Testis (tissue), 5 donors: ENCODE measurements at places on chromosomes 7 and 10. TPM values are rescaled to one million over a fixed set of nuclear protein-coding genes. Genes with fewer than 3 reads are reported as not detected.

Gene OR2A14
- total RNA-seq = not detected

- no peak for DNase-seq
- H3K36me3 ChIP-seq = no peaks in the 10 kb centered on the region
- no peaks in the 10 kb centered on the region for H3K4me1 ChIP-seq
- no peak overlapping the region for H3K27ac ChIP-seq
- no peaks in the 10 kb centered on the region for H3K27me3 ChIP-seq
Measured at GRCh38 chr10:97149079-97149531, 36.7 kb downstream of the SLIT1 start.

Gene NOLC1
- total RNA-seq = 53.7 TPM

DNA sequence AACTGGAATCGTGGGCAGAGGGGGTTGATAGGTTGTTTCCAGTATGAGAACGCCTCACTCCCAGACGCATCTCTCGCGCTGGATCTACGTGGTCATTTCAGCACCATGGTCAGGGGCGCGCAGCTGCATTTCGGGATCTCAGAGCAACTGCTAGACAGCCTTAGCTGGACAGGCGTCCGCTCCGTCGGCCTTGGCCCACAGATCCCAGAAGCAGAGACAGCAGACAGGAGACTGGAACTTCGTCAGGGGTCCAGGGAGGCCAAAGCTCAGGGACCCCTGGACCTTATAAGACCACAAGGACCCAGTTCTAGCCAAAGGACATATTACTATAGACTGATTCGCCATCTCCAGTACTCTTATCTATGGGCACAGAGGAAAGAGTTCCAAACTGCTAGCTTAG, 5.3 kb downstream of the NEUROG3 start:
- no peaks in the 10 kb centered on the region for H3K36me3 ChIP-seq
- DNase-seq = peak; percentile 72
- peaks cover 7% of the 10 kb centered on the region for H3K4me1 ChIP-seq
- peaks cover 3% of the 10 kb centered on the region for H3K27me3 ChIP-seq

- no peak for DNase-seq
- no peaks in the 10 kb centered on the region for H3K27me3 ChIP-seq
- H3K4me3 ChIP-seq = no peak overlapping the region
- no peaks in the 10 kb centered on the region for H3K36me3 ChIP-seq
- peaks cover 3% of the 10 kb centered on the region for H3K4me1 ChIP-seq
Measured at GRCh38 chr7:81414411-81414810, 355.4 kb downstream of the HGF start.

Gene FGFBP3
- 1.4 TPM for total RNA-seq

GRCh38 chr7:124444696-124445480, 320.7 kb downstream of the GPR37 start:
- no peaks in the 10 kb centered on the region for H3K4me1 ChIP-seq
- H3K27me3 ChIP-seq = no peaks in the 10 kb centered on the region
- no peak overlapping the region for H3K27ac ChIP-seq
- no peaks in the 10 kb centered on the region for H3K36me3 ChIP-seq
- H3K4me3 ChIP-seq = no peak overlapping the region
- no peak for DNase-seq

DNA sequence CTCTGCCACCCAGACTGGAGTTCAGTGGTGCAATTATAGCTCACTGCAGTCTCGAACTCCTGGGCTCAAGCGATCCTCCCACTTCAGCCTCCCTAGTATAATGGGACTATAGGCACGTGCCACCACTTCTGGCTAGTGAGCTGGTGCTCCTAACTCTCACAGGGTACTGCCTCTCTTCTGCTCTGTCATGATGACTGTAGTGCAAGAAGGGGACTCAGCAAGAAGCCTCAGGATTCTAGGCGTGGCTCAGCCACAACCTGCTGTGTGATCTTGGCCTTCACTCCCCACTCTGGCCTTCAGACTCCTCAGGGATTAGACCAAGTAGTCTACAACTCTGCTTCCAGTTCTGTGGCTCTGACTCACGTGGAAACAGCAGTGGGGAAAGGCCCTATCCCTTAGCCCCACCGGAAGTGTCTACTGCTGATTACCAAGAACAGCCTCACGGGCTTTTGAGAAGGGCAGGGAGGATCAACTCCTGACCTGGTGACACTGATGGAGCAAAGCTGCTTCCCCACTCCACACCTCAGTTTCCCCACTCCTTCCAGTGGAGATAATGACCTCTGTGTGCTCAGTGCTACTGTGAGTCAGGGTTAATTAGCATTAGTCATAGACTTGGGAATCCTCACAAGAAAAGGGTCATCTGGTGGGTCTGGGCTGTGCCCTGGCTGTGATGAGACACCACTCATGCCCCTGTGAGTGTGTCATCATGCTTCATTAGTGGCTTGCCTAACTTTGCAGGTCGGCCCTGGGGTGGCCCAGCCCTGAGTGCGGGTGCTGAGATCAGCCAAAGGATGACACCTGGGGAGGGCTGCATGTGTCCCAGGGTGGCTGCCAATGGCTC, 41.1 kb downstream of the ZC3HC1 start:
- H3K36me3 ChIP-seq = no peaks in the 10 kb centered on the region
- no peaks in the 10 kb centered on the region for H3K27me3 ChIP-seq
- DNase-seq = no peak
- peak overlapping the region; percentile 11 for H3K27ac ChIP-seq

Gene TMEM273
- 5.3 TPM for total RNA-seq

Gene ABCA13
- total RNA-seq = 7.3 TPM

Gene LEP
- total RNA-seq = 0.31 TPM

GRCh38 chr10:116809483-116810119, 39.7 kb upstream of the ENO4 start:
- H3K27ac ChIP-seq = no peak overlapping the region
- no peaks in the 10 kb centered on the region for H3K36me3 ChIP-seq
- H3K27me3 ChIP-seq = no peaks in the 10 kb centered on the region
- H3K4me3 ChIP-seq = peak overlapping the region; percentile 10

GRCh38 chr7:27560706-27561235, 101.9 kb downstream of the HIBADH start:
- no peaks in the 10 kb centered on the region for H3K4me1 ChIP-seq
- DNase-seq = no peak

DNA sequence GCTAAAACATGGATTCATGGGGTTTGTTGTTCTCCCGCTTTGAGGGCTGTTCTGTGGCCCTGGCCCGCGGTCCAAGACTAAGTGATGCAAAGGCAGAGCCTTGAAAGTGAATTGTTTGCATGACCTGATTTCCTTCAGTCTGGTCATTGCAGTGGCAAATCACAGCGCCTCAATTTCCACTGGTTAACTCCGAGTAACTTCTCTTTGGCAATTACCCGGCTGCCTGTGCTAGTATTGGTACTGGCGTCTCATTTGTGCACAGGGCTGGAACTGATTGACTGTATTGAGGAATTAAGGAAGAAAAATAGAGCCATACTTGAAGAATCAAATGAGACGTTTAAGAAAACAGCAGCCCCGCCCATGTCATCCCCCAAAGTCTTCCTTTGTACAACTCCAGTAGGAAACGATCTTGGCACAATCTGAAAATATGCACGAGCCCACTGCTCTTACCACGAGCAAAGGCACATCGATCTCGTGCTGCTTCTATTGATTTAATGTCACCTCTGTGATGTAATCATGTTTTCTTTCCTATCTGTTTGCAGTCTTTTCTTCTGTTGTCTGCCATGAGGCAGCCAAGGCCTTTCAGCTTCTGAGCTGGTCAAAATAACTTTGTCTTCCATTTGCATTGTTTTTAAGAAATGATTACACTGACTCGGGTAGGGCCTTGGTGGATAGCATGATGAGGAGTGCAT, 60.6 kb upstream of the SHH start:
- no peak for DNase-seq
- no peak overlapping the region for H3K4me3 ChIP-seq
- H3K36me3 ChIP-seq = no peaks in the 10 kb centered on the region

DNA sequence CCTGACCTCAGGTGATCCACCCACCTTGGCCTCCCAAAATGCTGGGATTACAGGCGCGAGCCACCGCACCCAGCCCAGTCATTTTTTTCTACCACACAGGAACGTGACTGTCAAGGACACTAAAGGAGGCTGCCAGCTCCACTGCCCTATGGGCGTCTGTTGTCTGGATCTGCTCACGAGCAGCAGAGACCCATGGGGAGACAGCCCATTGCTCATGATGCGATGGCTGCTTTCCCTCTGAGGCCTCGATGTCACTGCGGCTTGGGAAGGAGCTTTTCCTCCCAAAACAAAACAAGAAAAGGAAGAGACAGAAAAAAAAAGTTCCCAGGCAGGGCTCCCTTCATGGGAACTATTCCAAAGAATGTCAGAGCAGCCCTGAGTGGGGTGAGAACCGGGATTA, 70.5 kb downstream of the DENND2A start:
- H3K27me3 ChIP-seq = no peaks in the 10 kb centered on the region
- no peaks in the 10 kb centered on the region for H3K36me3 ChIP-seq
- no peaks in the 10 kb centered on the region for H3K4me1 ChIP-seq
- no peak for DNase-seq
- H3K4me3 ChIP-seq = no peak overlapping the region

GRCh38 chr10:6037422-6037821, 24.7 kb downstream of the IL2RA start:
- H3K4me1 ChIP-seq = no peaks in the 10 kb centered on the region
- H3K27me3 ChIP-seq = no peaks in the 10 kb centered on the region
- no peak for DNase-seq
- H3K27ac ChIP-seq = no peak overlapping the region
- H3K4me3 ChIP-seq = no peak overlapping the region

- H3K27ac ChIP-seq = no peak overlapping the region
- no peak overlapping the region for H3K4me3 ChIP-seq
- H3K27me3 ChIP-seq = no peaks in the 10 kb centered on the region
- no peaks in the 10 kb centered on the region for H3K4me1 ChIP-seq
Measured at GRCh38 chr10:96850825-96851224, 18.7 kb downstream of the LCOR start.

DNA sequence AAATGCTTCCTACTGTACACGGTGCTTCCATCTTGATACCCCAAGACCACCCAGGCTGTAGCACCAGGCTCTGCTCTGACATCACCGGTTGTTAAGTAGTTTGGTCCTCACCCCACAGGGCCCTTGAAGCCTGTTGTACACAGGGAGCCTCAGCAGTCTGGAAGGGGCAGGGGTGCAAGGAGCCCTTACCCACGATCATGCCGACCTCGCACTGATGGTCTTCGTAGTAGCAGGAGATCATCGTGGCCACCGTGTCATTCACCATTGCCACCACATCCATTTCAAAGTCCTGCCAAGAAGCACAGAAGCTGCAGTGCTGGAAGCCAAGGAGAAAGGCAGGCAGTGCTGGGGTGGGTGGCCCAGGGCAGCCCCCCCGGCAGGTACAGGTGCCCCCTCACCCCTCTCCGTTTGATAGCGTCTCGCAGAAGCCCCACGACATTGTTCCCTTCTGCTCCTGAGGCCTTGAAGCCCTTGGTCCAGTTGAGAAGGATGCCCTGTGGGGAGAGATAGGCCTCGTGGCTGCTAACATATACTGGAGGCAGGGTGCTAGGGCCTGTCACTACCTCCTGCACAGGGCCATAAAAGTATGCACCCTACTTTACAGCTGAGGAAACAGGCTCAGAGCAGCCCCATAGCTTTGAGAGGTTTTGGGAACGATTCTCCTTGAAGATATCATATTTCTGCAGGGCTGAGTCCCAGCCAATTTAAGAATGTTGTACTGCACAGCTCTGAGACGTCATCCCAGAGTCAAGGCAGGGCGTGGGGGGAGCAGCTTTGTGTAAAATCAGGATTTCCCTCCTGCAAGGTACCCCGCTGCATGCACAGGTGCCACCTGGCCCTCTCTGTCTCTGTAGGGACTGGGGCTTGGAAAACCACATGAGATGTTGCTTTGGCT, 8.7 kb upstream of the MYL7 start:
- H3K36me3 ChIP-seq = no peaks in the 10 kb centered on the region
- no peaks in the 10 kb centered on the region for H3K27me3 ChIP-seq
- no peak for DNase-seq
- no peak overlapping the region for H3K4me3 ChIP-seq

Gene CHCHD3
- total RNA-seq = 47.9 TPM

Gene PTN
- 80.7 TPM for total RNA-seq
